ENCODE measurements at places on chromosomes 13 and 19. TPM values are rescaled to one million over a fixed set of nuclear protein-coding genes. Genes with fewer than 3 reads are reported as not detected.

ITGBL1 gene
- 7.7 TPM for polyA plus RNA-seq

NAPSA gene
- 11.5 TPM for polyA plus RNA-seq

FGF9 gene
- 4.3 TPM for polyA plus RNA-seq

CEACAM5 gene
- 0.33 TPM for polyA plus RNA-seq

FPR3 gene
- polyA plus RNA-seq, result 8.8 TPM

TMPRSS9 gene
- polyA plus RNA-seq, result 3.5 TPM

DNA sequence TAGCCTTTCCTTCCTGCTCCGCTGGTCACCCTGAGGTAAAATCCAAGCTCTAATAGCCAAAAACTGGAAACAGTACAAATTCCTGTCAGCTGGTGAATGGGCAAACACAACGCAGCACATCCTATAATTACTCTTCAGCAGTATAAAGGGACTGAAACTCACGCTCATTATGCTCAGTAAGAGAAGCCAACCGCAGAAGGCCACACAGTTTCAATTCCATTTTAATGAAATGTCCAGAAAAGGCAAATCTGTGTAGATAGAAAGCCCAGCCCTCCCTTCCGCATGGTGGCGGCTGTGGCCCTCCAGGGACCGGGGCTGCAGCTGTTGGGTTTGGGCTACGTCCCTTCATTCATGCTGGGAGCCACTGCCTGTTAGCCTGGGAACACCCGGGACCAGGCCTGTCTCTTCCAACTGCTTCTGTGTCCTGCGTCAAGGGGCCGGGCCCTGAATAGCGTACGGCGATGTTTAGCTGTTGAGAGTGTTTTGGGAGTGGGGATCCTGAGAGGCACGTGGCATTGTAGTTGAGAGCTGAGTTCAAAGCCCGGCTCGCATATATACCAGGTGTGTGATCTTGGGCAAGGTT lies 23.5 kb downstream of the NKPD1 start:
- H3K27ac ChIP-seq, result no peak overlapping the region
- H3K4me3 ChIP-seq, result no peak overlapping the region
- no peaks in the 10 kb centered on the region for H3K27me3 ChIP-seq
- H3K4me1 ChIP-seq, result peaks cover 7% of the 10 kb centered on the region
- no peaks in the 10 kb centered on the region for H3K36me3 ChIP-seq
- DNase-seq, result no peak

DNA sequence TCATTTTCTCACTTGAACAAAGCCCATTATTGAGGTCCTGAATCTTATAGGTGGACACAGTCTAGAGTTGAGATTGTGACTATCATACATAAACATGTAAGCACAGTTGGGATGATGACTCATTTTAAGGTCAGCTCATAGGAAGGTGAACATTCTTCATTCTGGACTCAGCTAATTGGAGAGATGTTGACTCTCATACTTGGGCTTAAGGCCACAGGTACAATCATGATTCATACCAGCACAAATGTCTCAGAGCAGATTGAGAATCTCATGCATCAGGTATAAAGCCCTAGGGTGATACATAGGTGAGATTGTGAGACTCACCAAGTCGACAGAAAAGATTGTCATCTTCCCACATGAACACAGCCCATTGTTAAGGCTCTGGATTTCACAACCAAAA lies 62.3 kb upstream of the ZNF724 start:
- H3K4me3 ChIP-seq, result no peak overlapping the region
- DNase-seq, result no peak
- no peaks in the 10 kb centered on the region for H3K4me1 ChIP-seq
- H3K27me3 ChIP-seq, result no peaks in the 10 kb centered on the region
- no peak overlapping the region for H3K27ac ChIP-seq

DNA sequence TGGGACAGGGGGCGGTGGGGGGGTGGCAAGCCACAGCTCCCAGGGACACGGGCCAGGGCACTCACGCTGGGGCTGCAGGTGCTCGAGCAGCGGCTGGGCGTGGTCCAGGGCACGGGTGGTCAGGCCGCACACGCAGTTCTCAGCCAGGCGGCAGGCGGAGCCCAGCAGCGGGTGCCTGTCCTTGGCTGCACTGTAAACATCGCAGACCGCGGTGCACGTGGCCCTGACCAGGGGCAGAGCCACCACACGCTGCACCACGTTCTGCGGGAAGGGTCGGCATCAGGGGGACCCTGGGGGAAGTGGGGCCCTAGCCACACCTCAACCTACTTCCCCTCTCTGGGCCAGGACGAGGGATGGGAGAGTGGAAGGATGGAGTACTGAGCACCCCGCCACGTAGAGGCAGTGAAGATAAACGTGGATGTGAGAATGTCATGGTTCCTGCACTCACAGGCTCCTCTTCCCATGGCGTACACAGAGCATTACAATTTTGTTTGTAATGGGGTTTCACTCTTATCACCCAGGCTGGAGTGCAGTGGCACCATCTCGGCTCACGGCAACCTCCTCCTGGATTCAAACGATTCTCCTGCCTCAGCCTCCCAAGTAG lies 3.4 kb downstream of the PLIN5 start:
- H3K27me3 ChIP-seq, result no peaks in the 10 kb centered on the region
- no peak for DNase-seq
- no peaks in the 10 kb centered on the region for H3K36me3 ChIP-seq
- no peak overlapping the region for H3K4me3 ChIP-seq
- H3K27ac ChIP-seq, result no peak overlapping the region

- no peak overlapping the region for H3K27ac ChIP-seq
- no peaks in the 10 kb centered on the region for H3K4me1 ChIP-seq
- no peak for DNase-seq
- H3K36me3 ChIP-seq, result no peaks in the 10 kb centered on the region
Measured at GRCh38 chr13:26442541-26442940, 114.9 kb upstream of the WASF3 start.

- no peaks in the 10 kb centered on the region for H3K36me3 ChIP-seq
- peaks cover 10% of the 10 kb centered on the region for H3K4me1 ChIP-seq
- peak overlapping the region; percentile 21 for H3K4me3 ChIP-seq
Measured at GRCh38 chr19:10694706-10695307, 6.4 kb upstream of the QTRT1 start.

DNA sequence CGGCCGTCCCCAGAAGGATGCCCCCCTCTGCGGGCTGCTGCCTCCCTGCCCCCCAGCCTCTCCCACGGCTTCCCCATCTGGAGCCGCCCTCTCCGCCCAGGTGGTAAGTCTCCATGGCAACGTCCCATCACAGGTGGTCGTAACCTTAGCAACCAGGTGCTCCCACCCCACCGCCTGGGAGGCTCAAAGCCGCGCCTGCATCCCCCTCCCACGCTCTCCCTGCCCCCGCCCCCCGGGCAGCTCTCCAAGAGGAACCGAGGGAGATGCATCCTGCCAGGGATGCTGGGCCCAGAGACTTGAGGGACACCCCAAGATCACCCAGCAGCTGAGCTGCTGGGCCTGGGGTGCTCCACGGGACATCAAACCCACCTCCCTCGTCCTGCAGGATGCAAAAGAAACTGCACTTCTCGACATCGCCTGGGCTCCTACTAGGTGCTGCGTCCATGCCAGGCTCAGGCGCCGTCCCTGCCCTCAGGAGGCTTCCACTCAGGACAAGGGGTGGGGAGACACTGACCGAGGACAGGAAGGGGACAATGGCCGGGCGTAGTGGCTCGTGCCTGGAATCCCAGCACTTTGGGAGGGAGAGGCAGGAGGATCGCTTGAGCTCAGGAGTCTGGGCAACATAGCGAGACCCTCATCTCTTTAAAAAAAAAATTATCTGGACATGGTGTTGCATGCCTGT lies 5.0 kb upstream of the LINGO3 start:
- H3K4me1 ChIP-seq, result peaks cover 4% of the 10 kb centered on the region
- DNase-seq, result no peak
- H3K36me3 ChIP-seq, result no peaks in the 10 kb centered on the region

DNA sequence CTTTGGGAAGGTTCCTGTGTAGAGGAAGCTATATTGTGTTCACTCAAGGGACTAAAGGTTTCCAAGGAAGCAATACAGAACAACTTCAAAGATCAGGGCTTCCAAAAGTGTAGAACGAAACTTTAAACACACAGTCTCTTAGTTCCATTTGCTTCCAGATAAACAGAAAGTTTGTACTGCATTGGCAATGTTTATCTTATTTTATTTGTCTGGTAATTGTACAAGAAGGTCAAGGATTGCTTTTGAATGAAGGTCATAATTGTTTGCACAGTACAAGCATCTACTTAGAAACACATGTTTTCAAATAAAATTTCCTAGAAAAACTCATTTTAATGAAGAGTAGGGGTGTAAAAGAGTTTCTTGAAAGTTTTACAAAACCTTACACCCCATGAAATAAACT lies 712.7 kb upstream of the SGCG start:
- no peak for DNase-seq
- H3K27ac ChIP-seq, result no peak overlapping the region
- no peaks in the 10 kb centered on the region for H3K36me3 ChIP-seq
- H3K4me3 ChIP-seq, result no peak overlapping the region

- no peaks in the 10 kb centered on the region for H3K27me3 ChIP-seq
- no peak for DNase-seq
- H3K36me3 ChIP-seq, result no peaks in the 10 kb centered on the region
- no peak overlapping the region for H3K4me3 ChIP-seq
Measured at GRCh38 chr19:43781630-43782310, 997 bp upstream of the KCNN4 start.

DNA sequence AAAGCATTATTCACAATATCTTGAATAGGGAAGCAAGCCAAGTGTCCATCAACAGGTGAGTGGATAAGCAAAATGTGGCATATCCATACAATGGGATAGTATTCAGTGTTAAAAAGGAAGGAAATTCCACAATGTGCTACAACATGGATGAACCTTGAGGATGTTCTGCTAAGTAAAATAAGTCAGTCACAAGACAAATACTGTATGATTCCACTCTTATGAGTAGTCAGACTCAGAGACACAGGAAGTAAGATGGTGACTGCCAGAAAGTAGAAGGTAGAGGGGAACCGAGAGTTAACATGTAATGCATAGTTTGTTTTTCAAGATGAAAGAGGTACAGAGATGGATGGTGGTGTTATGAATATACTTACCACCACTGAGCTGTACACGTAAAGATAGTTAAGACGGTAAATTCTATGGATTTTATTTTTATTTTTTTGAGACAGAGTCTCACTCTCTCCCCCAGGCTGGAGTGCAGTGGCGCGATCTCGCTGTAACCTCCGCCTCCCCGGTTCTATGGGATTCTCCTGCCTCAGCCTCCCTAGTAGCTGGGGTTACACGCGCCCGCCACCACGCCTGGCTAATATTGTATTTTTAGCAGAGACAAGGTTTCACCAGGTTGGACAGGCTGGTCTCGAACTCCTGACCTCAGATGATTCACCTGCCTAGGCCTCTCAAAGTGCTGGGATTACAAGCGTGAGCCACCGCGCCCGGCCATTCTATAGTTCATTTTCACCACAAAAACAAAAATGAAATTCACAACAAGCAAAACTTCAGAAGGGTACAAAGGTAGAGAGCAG lies 1.0 kb upstream of the CHAMP1 start:
- peaks cover 9% of the 10 kb centered on the region for H3K4me1 ChIP-seq
- H3K27me3 ChIP-seq, result no peaks in the 10 kb centered on the region
- no peaks in the 10 kb centered on the region for H3K36me3 ChIP-seq
- H3K4me3 ChIP-seq, result peak overlapping the region; percentile 76
- peak overlapping the region; percentile 91 for H3K27ac ChIP-seq

GRCh38 chr13:51502153-51502651 lies 49.4 kb upstream of the INTS6 start:
- no peak overlapping the region for H3K4me3 ChIP-seq
- H3K4me1 ChIP-seq, result no peaks in the 10 kb centered on the region
- H3K36me3 ChIP-seq, result no peaks in the 10 kb centered on the region
- no peak overlapping the region for H3K27ac ChIP-seq

DNA sequence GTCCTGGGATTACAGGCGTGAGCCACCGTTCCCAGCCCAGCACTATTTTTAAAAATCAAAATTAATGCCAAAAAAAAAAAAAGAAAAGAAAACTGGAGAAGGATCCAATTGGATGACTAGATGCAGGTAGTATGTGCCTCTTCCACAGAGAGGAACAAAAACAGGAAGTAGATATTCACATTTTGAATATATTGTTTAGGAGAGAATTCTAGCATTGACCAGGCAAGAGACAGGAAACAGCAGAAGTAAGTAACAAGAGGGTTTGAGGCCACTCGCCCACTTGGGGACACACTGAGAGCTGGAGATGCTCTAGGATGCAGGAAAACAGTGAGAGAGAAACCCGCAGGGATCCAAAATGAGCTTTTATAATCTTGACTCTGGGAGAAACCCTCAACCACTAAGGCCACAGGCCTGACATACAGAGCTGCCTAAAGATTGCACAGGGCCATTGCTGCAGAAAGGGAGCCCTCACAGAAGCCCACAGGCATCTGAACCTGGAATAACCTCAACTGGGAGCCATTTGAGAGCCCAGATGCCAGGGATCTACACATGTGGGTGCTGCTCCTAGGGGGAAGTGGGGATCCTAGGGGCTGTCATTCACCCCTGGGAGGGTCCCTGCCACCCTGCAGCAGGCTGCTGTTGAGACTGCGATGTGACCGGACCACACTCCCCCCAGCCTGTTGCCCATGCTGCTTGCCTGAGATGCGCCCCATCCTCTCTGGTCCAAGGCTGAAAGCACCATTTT lies 28.2 kb downstream of the IGFL2 start:
- H3K27me3 ChIP-seq, result no peaks in the 10 kb centered on the region
- H3K36me3 ChIP-seq, result no peaks in the 10 kb centered on the region
- H3K27ac ChIP-seq, result no peak overlapping the region
- no peaks in the 10 kb centered on the region for H3K4me1 ChIP-seq
- no peak overlapping the region for H3K4me3 ChIP-seq
- no peak for DNase-seq

GRCh38 chr13:43785650-43786471 lies 911 bp downstream of the ENOX1 start:
- peak overlapping the region; percentile 69 for H3K27ac ChIP-seq
- peak; percentile 93 for DNase-seq
- no peaks in the 10 kb centered on the region for H3K4me1 ChIP-seq
- H3K4me3 ChIP-seq, result peak overlapping the region; percentile 57

- H3K27ac ChIP-seq, result no peak overlapping the region
- no peaks in the 10 kb centered on the region for H3K27me3 ChIP-seq
- H3K4me3 ChIP-seq, result no peak overlapping the region
- no peak for DNase-seq
- no peaks in the 10 kb centered on the region for H3K36me3 ChIP-seq
Measured at GRCh38 chr19:4365791-4366665, 22.7 kb downstream of the MPND start.

DNA sequence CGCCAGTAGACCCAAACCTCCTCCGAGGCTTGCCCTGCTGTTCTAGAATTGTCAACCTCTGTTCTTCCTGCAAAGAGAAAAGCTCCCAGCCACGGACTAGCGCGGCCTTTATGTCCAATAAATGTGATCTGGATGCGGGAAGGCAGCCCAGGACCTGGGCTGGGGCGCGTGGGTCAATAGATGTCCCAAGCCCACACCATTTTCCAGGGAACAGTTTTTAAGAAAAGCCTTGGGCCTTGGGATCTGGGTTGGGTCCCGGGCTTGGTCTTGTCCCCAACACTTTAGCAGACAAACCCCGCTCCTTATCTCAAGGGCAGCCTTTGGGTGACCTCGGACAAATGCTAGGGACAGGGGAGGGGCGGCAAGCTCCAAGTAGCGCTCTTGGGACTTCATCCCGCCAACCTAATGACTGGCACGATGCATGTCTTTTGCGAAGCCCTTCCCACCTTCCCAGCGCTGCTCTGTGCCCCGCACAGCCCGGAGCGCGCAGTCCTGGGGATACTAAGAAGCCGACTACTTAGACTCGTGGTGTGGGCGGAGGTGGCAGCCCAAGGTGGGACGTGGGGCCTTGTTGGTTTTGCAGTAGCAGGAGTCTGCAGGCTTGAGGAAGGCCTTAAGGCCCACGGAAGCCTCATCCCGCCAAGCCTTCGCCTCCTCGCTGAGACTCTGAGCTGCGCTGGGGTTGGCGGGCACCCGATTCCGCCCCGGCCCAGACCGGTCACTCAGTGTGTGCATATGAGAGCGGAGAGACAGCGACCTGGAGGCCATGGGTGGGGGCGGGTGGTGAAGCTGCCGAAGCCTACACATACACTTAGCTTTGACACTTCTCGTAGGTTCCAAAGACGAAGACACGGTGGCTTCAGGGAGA lies 10.8 kb downstream of the SOX21 start:
- DNase-seq, result no peak
- no peaks in the 10 kb centered on the region for H3K36me3 ChIP-seq

Data from testis (tissue), 5 donors.